ENCODE measurements at places on chromosomes 1 and 21.

DNA sequence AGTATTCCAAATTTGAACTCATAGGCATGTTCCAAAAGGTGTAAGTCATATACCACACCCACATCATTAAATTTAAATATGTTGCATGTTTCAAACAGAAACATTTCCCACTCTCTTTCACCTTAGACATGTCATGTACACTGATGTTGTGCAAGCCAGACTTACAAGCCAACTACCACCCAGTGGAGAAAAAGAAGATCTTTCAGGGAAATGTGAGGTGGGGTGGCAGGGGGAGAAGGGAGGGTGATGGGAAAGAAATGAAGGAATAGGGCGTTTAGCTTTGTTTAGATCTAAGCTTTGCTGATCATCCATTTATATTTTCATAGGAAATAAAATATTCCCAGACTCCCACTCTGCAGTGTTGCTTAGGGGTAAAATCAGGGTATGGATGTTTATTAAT is 1.6 kb downstream of the NEGR1 start:
- no peak for DNase-seq

DNA sequence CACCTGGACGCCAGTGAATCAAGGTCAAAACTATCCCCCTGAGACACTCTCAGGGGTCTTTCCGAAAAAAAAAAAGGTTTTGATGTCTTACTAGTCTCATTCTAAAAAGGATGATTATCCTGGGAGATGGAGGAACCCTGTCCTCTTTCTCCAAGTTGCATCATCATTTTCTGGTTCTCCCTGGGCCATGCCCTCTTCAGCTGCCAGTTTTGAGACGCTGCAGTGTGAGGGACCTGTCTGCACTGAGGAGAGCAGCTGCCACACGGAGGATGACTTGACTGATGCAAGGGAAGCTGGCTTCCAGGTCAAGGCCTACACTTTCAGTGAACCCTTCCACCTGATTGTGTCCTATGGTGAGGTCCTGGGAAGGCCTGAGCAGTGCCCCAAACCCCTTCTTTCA is 3.5 kb downstream of the FCRLA start:
- no peak for DNase-seq

GRCh38 chr1:86271046-86271445 is 114.5 kb upstream of the COL24A1 start:
- no peak for DNase-seq

DNA sequence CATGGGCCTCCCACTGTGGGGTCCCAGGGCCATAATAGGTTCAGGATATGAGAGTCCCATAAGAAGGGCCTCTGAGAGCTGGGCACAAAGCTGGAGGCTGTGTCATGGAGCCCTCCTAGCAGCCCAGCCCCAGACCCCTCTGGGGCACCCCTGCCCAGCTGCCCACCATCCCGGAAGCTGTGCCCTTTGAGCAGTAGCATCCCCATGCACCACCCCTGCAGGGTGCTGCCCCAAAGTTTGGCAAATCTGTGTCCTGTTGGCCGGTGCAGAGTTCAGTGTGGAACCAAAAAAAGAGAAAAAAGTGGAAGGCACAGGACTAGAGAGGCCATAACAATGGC is 17.6 kb downstream of the TNNT2 start:
- DNase-seq = no peak

DNA sequence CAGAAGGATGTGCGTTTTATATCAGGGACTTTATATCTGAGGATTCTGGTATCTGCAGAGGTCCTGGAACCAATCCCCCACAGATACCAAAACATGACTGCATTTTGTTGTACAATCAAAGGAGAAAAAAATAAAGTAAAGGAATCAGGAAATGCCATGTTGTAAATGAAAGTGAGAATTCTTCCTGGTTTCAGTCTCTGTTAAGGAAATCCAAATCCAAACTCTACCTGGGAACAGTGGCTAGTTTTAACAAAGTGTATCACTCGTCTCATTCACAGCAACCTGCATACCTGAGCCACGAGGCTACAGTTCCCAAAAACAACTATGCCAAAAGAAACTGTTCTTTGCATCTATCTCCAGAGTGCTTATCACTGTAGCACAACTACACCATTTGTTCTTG is 77.3 kb upstream of the ATF3 start:
- DNase-seq = no peak
